Caco-2 (cell line): ENCODE measurements at places on chromosomes 5 and 9.

DNA sequence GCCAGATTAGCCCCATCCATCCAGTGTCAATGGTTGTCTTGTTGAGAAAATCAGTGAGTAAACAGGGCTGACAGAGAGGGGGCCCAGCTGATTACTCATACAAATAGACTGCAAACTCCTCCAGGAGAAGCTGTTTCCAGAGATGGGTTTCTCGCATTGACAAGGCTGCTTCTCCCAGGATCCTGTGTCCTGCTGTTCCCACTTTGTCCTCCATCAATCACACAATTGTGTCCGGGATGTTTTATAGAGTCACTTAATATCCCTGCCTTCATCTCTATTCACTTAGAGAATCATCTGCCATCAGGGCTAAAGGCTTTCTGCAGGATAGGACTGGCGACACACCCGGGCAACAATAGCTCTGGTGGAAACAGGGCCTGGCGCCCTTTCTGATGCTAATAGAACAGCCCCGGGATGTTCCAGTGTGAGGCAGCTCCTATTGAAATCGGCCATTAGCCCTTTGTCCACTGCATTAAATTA lies 71.7 kb upstream of the TBCA start:
- no peak for DNase-seq

- no peak for DNase-seq
These were observed 407.7 kb upstream of the IRX1 start for GRCh38 chr5:3187771-3188425.

DNA sequence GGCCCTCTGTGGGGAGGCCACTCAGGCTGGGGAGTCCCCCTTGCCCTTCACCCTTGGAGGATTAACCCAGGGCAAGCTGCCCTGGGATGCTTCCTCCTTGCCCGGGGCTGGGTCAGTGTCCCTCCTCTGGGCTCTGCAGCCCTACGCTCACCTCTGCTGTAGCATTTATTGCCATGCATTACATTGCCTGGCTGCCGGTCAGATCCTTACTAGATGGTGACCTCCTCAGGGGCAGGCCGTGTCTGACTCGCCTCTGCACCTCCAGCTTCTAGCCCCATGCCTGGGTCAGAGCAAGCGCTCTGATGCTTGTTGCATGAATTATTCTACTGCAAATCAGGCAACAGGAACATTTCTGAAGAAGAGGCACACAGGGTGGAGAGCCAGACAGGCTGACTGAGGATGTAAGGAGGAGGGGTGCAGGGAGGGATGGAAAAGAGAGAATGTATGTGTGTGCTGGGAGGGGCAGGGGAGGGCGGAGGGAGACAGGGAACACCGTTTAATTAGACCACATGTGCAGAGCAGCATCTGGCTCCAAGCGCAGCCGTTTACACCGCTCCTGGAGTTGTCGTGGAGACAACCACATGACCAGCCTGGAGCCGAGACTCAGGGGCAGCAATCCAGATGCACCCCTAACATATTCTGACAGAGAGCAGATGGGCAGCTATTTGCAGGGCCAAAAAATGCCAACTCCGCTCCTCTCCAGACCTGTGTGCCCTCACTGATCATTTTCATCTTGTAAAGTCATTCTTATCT lies 117.0 kb downstream of the CRB2 start:
- no peak for DNase-seq

DNA sequence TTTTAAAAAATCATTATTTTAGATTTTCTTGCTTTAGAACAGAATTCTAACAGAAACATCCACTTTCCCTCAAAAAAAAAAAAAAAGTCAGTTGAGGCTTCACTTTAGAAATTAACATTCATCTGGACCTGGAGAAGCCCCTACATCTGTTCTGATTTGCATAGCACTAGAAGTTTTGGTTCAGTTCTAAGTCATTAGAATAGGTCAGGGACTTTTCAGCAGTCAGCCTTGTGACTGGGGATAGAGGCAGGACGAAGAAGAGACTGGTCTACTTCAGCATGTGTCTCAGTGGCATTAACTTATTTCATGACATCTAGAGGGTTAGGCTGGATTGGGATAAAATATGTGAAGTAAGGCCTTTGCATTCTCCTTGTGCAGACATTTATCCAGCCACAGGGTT lies 215.8 kb upstream of the DAB2 start:
- DNase-seq = no peak

DNA sequence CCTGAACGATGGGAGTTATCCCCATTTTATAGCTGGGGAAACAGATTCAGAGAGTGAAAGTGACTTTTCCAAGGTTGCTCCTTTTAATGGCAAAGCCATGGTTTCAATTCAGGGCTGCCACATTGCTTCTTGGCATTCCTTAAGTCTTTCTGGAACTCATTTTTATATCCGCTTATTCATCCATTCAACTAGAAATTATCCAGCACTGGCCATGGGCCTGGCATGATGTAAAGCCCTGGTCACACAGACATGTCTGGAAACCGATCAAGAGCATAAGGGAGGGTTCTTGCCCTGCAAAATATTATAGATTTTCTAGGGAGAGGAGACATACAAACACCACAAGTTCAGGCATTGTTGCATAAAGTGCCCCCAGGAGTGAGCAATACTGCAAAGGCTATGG lies 43.0 kb upstream of the COL15A1 start:
- DNase-seq = no peak

- DNase-seq = no peak
These were observed 1000.6 kb upstream of the DMAC1 start for GRCh38 chr9:8800196-8800595.

DNA sequence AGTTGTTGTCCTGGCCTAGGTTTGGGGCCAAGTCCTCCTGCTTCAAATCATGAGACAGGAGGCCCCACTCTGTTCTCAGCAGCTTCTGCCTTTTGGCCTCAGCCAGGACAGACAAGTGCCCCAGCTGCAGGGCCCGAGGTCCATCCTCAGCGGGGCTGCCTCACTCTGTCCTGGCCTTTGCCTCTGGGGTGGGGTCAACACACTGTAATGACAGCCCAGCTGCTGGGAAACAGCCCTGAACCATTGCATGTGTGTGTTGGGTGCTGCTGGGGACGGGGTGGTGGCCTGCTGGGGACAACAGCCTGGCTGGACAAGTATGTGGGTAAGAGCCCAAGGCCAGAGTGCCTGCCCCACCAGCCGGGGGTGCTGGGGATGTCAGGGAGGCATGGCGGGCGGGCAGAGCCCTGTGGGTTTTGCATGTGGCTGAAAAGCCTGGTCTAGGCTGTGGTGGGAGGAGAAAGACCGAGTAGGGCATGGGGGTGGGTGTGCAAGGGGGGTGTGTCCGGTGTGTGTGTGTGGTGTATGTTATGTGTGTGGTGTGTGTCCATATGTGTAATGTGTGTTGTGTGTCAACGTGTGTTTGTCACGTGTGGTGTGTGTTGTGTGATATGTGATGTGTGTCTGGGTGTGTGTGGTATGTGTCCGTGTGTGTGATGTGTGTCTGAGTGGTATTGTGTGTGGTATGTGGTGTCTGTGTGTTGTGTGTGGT lies 71.7 kb downstream of the KCNT1 start:
- DNase-seq = no peak

DNA sequence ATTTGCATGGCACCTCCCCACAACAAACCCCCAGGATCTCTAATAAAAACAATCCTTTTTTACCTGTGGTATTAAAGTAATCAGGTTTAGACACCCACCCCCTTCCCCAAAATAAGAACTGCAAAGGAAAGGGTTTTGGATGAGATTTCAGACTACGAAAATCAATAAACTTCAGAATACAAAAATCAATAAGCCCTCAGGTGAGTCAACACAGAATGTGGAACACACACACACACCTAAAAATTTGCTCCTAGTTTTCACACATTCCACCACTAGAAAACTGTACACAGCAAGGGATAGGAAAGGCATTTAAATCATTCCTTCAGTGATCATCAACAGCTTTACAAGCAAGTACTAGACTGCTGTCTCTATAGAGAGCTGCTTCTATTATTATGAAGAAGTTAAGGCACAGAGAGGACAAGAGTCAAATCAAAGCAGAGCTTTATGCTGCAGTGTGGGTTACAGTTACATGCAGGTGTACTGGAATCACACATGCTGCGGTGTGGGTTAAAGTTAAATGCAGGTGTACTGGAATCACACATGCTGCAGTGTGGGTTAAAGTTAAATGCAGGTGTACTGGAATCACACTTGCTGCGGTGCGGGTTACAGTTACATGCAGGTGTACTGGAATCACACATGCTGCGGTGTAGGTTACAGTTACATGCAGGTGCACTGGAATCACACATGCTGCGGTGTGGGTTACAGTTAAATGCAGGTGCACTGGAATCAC lies 36.3 kb downstream of the PFDN1 start:
- DNase-seq = no peak

DNA sequence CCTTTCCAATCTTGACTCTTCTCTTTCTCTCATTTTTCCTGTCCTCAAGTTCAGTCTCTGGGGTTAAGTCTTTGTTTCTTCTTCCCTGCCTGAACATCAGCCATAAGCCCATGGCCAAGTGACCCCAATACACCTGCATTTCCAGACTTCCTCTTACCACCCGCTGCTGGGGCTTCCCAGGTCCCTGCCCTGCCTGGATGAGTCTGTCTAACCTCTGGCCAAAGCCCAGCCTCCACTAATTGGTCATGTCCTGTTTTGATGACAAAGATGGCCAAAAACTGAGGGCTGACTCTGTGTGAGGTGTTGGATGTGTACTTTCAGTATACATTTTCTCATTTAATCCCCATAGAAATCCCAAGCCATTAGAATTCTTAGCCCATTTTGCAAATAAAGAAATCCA lies 47.3 kb downstream of the SH3TC2 start:
- DNase-seq = no peak

GRCh38 chr5:131953969-131954368 lies 8.5 kb upstream of the MEIKIN start:
- no peak for DNase-seq

DNA sequence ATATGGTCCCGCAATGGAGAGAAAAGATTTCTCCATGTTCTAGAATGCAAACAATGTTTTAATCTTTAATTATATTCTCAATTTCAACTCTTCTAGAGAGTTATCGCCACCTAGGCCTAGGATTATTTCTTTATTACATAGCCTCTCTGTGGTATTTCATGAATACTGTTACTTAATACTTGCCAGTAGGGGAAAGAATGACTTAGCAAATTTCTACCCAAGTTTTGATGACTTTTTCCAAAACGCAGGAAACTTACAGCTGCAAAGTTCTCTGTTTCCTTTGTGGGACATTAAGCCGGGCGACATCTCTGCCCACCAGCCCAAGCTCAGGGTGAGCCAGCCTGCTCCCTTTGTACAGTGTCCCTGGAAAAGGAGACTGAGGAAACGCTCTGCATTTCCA lies 73.8 kb downstream of the MED27 start:
- DNase-seq = no peak
